ENCODE measurements at places on chromosomes 1 and 21.

DNA sequence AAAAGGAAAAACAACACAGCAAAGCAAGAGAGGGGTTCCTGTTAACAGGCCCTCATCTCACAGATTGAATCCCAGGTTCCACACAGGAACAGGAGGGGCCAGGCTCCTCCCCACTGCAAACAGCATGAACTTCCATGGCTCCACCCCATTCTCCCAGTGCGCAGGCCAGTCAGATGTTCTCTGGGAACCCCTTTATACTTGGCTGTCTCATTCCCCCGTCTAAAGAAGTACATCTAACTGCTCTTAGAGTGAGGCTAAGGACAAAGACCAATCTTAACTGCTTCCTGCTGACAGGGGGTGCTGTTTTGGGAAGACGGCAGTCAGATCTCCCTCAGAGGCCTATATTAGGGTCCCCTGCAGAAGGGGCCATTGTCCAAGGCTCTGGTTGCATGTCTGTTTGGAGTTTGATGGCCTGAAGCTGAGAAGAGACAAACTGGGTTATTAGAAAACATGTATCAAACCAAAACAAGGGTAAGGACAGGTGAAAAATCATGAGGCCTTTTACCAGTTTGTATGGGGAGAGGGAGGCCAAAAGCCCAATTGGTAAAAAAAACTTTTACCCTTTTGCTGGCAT lies 10.5 kb upstream of the NASP start:
- peaks cover 24% of the 10 kb centered on the region for H3K36me3 ChIP-seq
- ATAC-seq: no peak
- no peak overlapping the region for H3K27ac ChIP-seq
- no peaks in the 10 kb centered on the region for H3K27me3 ChIP-seq
- H3K4me3 ChIP-seq: no peak overlapping the region

DNA sequence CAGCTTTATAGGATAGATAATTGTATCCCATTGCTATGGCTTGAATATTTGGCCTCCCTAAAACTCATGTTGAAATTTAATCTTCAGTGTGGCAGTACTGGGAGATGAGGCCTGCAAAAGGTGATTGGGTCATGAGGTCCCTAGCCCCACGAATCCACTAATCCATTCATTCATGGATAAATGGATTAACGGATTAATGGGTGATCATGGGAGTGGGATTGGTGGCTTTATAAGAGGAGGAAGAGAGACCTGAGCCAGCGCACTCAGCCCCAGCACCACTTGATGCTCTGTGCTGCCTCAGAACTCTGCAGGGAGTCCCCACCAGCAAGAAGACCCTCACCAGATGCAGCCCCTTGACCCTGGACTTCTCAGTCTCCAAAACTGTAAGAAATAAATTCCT lies 32.0 kb downstream of the S100A6 start:
- H3K4me1 ChIP-seq: no peaks in the 10 kb centered on the region
- no peak for ATAC-seq
- peaks cover 13% of the 10 kb centered on the region for H3K27me3 ChIP-seq

GRCh38 chr1:16187748-16188401 lies 24.6 kb downstream of the ARHGEF19 start:
- no peaks in the 10 kb centered on the region for H3K36me3 ChIP-seq
- peaks cover 31% of the 10 kb centered on the region for H3K27me3 ChIP-seq
- H3K4me1 ChIP-seq: peaks cover 5% of the 10 kb centered on the region
- peak; percentile 78 for ATAC-seq

GRCh38 chr1:59819566-59820438 lies 5.1 kb downstream of the HOOK1 start:
- H3K4me1 ChIP-seq: peaks cover 5% of the 10 kb centered on the region
- H3K27me3 ChIP-seq: no peaks in the 10 kb centered on the region
- no peak overlapping the region for H3K4me3 ChIP-seq
- no peak for ATAC-seq
- H3K36me3 ChIP-seq: peaks cover 7% of the 10 kb centered on the region

DNA sequence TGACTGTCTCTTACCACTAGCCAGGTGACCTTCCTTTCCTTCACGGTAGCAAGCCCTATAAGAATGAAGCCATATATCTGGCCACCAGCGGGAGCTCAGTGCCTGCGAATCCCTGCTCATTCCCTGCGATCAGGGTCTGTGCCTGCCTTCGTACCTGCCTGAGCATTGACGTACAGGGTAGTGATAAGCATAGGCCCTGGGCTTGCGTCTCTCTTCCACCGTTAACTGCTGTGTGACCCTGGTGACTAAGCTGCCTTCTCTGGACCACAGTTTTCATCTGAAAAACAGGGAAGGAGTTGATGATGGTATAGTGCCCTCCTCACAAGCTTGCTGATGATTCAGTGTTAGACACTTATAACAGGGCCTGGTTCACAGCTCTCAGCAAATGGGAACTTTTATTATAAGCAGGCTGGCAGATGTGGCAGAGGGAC lies 4.1 kb downstream of the ZC3H12A start:
- H3K27me3 ChIP-seq: no peaks in the 10 kb centered on the region
- H3K4me3 ChIP-seq: peak overlapping the region; percentile 97
- ATAC-seq: no peak
- peaks cover 69% of the 10 kb centered on the region for H3K36me3 ChIP-seq
- H3K4me1 ChIP-seq: peaks cover 68% of the 10 kb centered on the region

GRCh38 chr1:232705815-232706575 lies 76.1 kb upstream of the SIPA1L2 start:
- H3K36me3 ChIP-seq: no peaks in the 10 kb centered on the region
- H3K27me3 ChIP-seq: no peaks in the 10 kb centered on the region
- no peak overlapping the region for H3K4me3 ChIP-seq
- H3K27ac ChIP-seq: no peak overlapping the region
- no peaks in the 10 kb centered on the region for H3K4me1 ChIP-seq
- ATAC-seq: no peak

GRCh38 chr1:57772580-57773195 lies 348.8 kb upstream of the DAB1 start:
- H3K36me3 ChIP-seq: no peaks in the 10 kb centered on the region
- H3K27ac ChIP-seq: no peak overlapping the region
- ATAC-seq: no peak
- H3K4me3 ChIP-seq: no peak overlapping the region
- no peaks in the 10 kb centered on the region for H3K27me3 ChIP-seq
- peaks cover 7% of the 10 kb centered on the region for H3K4me1 ChIP-seq

DNA sequence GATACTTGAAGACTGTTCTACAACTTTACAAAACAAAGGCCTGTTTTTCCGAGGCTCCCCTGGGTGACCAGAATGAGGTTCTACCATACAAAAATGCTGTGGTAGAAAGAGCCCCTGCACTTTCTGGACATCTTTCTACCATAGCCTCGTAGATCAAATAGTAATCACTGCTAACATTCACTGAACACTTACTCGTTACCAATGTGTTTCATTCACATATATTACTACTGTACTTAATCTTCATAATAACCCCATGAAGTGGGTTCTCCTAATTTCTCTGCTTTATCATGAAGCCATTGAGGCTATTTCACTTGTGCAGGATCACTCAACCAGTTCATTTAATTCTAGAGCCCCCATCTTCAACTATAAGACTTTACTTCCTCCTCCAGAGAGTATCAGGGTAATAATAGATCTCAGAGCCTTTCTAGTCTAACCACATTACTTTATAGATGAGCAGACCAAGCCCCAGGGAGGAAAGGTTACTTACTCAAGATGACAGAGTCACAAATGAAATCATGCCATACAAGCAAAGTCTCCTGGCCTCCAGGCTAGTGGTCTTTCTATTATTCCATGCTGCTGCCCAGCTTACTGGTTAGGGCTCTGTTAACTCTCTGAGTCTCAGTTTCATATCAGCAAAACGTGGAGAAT lies 46.7 kb upstream of the OSBPL9 start:
- H3K27me3 ChIP-seq: no peaks in the 10 kb centered on the region
- peak overlapping the region; percentile 88 for H3K27ac ChIP-seq
- H3K4me1 ChIP-seq: peaks cover 48% of the 10 kb centered on the region
- peak overlapping the region; percentile 52 for H3K4me3 ChIP-seq
- no peaks in the 10 kb centered on the region for H3K36me3 ChIP-seq
- peak; percentile 87 for ATAC-seq

DNA sequence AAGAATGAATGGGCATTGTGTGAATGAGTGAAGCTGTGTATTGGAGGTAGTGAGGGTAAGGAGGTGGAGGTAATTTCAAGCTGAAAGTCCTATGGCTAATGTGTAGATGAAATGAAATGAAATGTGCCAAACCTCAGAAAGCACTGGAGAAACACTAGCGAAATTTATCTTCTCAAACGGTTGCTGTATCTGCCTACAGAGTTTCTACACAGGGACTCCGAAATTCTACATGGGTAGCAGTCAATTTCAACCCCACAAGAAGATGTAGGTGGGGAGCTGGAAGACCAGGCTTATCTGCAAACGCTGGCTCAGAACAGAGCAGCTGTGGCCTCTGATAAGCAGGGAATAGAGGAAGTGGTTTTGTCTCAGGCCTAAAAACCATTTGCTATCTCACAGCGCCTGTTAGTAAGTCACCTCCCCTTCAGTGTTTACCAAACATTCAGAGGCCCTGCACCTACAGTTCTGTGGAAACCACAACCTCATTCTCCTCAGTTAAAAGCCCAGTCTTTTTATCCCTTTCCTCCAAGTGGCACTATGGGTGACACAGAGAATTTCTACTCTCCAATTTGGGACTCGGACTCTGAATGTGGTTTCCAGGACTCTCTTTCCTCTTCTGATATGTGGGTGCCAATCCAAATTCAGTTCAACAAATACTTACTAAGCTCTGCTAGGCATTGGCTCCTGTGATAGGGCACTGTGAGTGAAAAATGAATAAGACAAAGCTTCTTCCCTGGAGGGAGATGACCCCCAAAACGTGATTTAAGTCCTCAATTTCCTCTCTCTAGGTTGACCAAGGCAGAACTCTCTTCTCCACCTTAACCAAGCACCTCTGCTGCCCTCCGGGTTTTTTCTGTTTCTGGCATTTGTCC lies 17.2 kb upstream of the SLAMF6 start:
- H3K4me1 ChIP-seq: peaks cover 54% of the 10 kb centered on the region
- no peaks in the 10 kb centered on the region for H3K27me3 ChIP-seq
- H3K36me3 ChIP-seq: peaks cover 16% of the 10 kb centered on the region
- peak overlapping the region; percentile 89 for H3K27ac ChIP-seq
- ATAC-seq: peak; percentile 99

DNA sequence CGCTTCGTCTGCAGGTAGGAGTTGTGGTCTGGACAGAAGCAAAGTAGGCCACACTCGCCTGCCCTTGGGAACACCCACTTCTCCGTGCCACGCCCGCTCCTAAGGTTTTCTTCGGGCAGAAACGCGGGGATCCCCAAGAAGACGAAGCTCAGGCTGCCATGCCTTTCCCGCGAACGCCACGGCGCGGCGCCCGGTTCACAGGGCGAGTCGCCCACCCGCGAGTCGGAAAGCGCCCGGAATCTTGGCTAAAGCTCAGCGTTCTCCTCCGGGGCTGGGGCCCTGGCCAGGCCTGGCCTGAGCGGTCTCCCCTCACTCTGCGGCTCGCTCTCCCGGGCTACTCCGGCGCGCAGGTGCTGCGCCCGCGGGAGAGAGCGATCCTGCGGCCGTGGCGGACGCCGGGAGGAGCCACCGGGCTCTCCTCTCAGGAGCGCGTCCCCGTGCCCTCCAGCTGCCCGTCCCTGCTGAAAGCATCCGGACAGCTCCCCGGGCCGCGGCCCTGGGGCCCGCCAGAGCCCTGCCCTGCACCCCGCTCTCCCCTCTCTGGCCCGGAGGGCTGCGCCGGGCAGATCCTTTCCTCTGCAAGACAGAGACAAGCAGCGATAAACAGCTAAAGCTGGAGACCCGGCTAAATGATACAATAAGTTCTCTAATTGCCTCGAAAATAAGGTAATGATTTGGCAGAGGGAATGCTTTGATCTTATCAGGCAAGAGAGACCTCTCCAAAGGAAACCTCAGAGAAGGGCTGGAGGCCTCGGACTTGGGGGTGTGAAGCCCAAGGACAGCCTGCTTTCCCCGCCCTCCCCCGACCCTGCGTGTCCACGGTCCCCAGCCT lies 6.7 kb upstream of the WNT2B start:
- no peaks in the 10 kb centered on the region for H3K36me3 ChIP-seq
- peak overlapping the region; percentile 69 for H3K4me3 ChIP-seq
- peaks cover 6% of the 10 kb centered on the region for H3K4me1 ChIP-seq
- peak; percentile 63 for ATAC-seq
- H3K27ac ChIP-seq: no peak overlapping the region

GRCh38 chr1:47646676-47647075 lies 208.8 kb downstream of the FOXD2 start:
- no peaks in the 10 kb centered on the region for H3K36me3 ChIP-seq
- H3K27me3 ChIP-seq: peaks cover 26% of the 10 kb centered on the region
- H3K4me3 ChIP-seq: no peak overlapping the region
- H3K27ac ChIP-seq: no peak overlapping the region
- no peak for ATAC-seq
- no peaks in the 10 kb centered on the region for H3K4me1 ChIP-seq

DNA sequence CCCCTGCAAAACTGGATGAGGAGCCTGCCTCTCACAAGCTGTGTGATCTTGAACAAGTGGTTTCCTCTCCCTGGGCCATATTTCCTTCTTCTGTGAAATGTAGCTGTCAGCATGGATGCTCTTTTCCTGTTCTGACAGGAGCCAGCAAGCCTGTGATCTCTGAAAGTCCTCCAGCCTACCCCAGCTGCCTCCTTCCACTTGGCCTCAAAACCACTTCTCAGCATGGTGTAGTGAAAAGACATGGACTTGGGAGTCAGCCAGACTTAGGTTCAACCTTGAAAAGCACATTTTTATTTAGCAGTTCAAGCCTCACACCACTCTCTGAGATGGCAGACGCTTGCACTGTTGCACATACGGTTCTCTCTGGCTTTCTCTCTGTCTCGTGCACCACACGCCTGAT lies 292.9 kb upstream of the DUSP10 start:
- peaks cover 4% of the 10 kb centered on the region for H3K4me1 ChIP-seq
- no peak overlapping the region for H3K4me3 ChIP-seq
- H3K36me3 ChIP-seq: no peaks in the 10 kb centered on the region

DNA sequence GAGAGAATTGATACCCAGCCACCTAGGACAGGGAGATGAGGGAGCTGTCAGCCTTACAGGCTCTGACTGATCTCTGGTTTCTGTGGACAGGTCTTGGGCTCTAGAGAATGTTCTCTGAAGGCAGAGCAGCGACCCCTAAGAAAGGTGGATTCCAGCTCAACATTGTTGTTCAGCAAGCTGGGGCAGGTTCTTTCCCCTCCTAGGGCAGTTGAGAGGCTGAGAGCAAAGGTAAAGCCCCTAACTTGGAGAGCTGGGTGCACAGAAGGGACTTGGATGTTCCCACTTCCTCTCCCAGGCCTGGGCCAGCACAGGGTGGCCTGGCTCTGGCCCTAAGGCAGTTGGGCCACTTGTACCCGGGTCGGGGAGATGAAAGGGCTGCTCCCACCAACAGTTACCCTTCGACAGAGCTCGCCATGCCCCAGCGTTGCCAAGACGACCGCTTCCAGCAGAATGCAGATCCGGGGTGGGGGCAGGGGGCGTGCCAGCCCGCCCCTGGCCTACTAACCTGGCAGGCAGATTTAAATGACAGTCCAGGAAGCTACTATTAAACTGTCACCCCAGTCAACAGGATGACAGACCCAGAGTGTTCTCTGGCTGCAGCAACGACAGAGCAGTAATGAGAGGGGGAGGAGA lies 31.6 kb downstream of the LRP8 start:
- no peak overlapping the region for H3K4me3 ChIP-seq
- H3K27me3 ChIP-seq: no peaks in the 10 kb centered on the region
- ATAC-seq: peak; percentile 61
- H3K4me1 ChIP-seq: peaks cover 53% of the 10 kb centered on the region

- no peaks in the 10 kb centered on the region for H3K27me3 ChIP-seq
- no peaks in the 10 kb centered on the region for H3K4me1 ChIP-seq
- no peaks in the 10 kb centered on the region for H3K36me3 ChIP-seq
- H3K27ac ChIP-seq: no peak overlapping the region
- no peak overlapping the region for H3K4me3 ChIP-seq
- no peak for ATAC-seq
Measured at GRCh38 chr1:218667781-218668516, 322.8 kb downstream of the TGFB2 start.

Data from stimulated activated memory B cell treated with anti-CD40 and anti-IgM and Interleukin-4, amounts not matched to agents 10 μg/mL and 1 μg/mL and 100 μg/mL, for 72 hours (primary cell).